NCI-H2081 treated with DMSO at 0.1 percent for 48 hours (cell line): ENCODE measurements at places on chromosomes 11 and 22.

- DNase-seq, result no peak
These were observed 879.0 kb downstream of the BRD1 start for GRCh38 chr22:48948575-48949170.

- no peak for DNase-seq
These were observed 40.0 kb downstream of the AMBRA1 start for GRCh38 chr11:46553814-46554212.

GRCh38 chr22:20889025-20889704 lies 28.0 kb upstream of the CRKL start:
- DNase-seq, result no peak

DNA sequence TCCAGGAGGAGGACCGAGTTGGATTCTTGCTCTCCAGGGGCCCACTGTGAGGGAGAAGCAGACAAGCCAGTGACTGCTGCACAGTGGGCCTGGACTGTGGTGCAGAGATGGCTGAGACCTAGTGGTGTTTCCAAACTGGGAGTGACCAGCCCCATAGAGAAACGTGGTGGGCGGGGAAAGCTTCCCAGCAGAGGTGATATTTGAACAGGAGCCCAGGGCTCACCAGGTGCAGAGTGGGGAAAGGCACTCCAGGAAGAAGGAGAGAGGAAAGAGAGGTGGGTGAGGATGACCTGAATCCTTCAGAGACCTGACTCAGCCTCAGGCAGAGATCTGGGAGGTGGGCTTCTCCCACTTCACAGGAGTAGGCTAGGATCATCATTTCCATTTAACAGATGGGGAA lies 52.1 kb upstream of the RASD2 start:
- no peak for DNase-seq

DNA sequence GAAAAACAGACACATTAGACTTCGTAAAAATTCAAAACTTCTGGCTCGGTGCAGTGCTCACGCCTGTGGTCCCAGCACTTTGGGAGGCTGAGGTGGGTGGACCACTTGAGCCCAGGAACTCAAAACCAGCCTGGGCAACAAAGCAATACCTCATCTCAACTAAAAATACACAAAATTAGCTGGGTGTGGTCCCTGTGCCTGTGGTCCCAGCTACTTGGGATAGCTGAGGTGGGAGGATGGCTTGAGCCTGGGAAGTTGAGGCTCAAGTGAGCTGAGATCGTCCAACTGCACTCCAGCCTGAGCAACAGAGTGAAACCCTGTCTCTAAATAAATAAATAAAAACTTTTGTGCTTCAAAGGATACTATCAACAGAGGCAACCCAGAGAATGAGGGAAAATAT lies 23.7 kb downstream of the YPEL1 start:
- no peak for DNase-seq

GRCh38 chr11:95157824-95158223 lies 68.2 kb downstream of the ENDOD1 start:
- DNase-seq, result no peak

- peak; percentile 45 for DNase-seq
These were observed 78.5 kb downstream of the TENM4 start for GRCh38 chr11:79362206-79362757.

- no peak for DNase-seq
These were observed 9.9 kb upstream of the TMPRSS4 start for GRCh38 chr11:118067006-118067405.

DNA sequence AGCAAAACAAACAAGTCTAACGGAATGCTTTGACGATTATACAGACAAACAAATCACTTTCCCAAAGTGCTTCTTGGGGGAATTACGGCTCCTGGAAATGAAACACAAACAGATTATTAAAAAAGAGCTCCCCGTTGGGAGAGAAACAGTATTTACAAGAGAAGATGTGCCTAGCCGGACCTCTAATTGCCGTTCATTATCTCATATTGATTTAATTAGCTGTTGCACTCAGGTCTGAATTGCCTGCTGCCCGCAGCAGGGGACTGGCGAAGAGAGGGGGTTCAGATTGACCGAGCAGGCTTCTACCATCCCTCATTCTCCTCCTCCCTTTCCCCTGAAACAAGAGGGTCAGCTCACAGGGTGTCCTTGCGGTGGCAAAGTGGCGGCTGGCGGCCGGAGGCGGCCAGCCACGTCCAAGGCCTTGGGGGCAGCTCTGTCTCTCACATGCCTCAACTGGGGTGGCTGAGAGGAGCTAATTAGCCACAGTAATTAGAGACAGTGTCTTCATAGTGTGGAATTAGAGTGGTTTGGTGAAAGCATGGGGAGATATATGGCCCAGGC lies 295.1 kb downstream of the MIAT start:
- no peak for DNase-seq

GRCh38 chr22:37690901-37691504 lies 4.9 kb downstream of the NOL12 start:
- no peak for DNase-seq

DNA sequence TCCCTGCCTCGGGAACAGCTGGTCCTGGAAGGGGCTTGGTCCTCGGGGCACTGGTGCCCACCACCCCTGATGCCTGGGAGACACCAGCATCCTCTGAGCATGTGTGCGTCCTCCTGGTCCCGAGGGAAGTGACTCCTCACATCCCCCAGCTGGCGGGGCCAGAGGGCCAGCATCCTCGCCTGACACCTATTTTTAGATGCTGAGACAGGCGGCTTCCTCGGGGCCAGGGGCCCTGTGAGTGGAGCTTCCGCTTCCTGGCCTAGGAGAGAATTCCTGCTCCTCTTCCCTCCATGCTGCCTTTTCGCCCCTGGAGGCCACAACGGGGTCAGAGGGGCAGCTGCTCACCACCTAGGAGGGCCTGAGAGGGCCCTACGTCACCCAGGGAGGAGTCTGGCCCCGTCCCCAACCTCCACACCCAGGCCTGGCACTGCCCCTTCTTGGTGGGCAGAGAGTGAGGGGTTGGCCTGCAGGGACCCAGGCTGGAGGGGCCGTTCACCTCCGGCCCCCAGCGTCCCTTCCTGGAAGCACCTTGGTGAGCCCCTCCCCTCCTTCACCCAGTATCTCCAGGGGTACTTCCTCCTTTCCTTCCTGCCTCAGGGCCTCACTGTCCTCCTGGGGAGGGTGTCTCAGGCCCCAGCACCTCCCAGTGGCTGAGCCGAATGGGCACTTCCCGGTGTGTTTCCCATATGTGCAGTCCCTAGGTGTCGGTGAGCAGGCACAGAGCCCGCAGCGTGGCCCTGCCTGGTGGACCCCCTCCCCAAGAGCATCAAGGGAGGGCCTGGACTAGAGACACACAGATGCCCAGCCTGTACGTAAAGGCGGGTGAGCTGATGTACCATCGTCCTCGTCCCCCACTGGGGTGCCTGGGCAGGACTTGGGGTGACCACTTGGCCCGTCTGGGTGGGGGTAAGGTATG lies 6.1 kb downstream of the CD81 start:
- no peak for DNase-seq

DNA sequence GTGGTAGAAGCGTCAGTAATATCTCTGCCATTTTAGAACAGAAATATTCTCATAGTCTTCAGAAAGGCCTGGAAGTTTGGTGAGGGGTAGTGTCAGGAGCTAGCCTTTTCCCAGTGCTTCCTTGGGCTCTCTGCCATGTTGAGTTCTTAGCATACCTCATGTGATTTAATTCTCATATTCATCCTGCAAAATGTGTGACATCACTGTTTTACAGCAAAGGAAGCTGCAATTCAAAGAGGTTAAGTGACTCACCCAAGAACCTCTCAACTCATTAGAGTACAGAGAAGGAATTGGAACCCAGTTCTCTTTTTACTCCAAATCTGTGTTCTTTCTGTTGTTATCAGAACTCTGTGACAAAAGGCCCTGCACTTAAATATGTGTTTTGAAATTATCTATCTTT lies 72.1 kb downstream of the RNF169 start:
- no peak for DNase-seq

DNA sequence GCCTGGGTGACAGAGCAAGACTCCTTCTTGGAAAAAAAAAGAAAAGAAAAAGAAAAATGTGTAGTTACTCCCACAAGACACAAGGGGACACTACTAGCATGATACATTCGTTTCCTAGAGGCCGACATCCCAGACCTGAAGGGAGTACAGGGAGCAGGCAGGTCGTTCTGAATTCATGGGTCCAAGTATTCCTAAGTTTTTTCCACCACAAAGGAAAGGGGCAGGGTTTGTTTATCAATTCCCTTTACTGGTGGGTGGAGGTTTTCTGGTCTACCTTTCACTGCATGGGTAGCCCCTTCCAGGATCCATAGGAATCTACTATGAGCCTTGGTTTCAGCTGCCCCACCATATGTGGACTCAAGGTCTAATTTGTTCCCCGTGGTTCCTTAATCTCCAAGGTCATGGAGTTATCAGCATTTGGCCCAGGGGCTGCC lies 11.8 kb downstream of the TIGD3 start:
- peak; percentile 55 for DNase-seq

GRCh38 chr11:122101625-122102291 lies 14.3 kb downstream of the BLID start:
- DNase-seq, result peak; percentile 85
